Lung microvascular endothelial cell (primary cell): ENCODE measurements at places on chromosomes 7 and 10. TPM values are rescaled to one million over a fixed set of nuclear protein-coding genes. Genes with fewer than 3 reads are reported as not detected.

DNA sequence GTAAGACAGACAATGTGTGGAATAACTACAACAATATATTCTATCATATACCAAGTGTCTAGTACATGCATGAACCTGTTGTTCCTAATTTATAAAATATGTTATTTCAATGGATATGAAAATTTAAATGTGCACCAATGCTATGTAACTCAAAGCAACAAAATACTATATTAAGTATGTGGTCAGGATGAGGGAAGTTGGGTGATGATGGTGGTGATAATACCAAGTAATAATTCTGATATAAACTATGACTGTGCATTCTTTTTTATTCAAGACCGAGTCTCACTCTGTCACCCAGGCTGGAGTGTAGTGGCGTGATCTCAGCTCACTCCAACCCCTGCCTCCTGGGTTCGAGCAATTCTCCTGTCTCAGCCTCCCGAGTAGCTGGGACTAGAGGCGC is 2.1 kb upstream of the FRA10AC1 start:
- no peak for DNase-seq

DNA sequence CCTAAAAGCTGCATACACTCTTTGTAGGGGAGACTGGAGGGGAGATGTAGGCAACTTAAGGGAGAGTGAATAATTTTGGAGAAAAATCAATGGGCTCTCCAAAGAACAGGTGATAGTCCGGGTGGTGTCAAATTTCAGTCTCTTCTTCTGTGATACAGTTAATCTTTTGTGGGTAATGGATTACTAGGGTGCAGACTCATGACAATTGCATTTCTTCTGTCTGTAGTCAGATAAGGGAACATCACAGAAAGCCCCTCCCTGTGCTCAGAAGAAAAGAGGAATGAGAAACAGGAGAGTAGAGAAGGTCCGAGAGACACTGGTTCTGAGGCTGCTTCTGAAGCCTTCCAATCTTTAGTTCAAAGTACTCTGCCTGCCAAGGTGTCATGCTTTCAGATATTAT is 1140.7 kb upstream of the LRRN3 start:
- DNase-seq, result no peak

GRCh38 chr10:106872176-106872575 is 292.3 kb downstream of the SORCS1 start:
- DNase-seq, result no peak

- no peak for DNase-seq
Observed at GRCh38 chr10:132551093-132551807, 13.7 kb downstream of the INPP5A start.

DNA sequence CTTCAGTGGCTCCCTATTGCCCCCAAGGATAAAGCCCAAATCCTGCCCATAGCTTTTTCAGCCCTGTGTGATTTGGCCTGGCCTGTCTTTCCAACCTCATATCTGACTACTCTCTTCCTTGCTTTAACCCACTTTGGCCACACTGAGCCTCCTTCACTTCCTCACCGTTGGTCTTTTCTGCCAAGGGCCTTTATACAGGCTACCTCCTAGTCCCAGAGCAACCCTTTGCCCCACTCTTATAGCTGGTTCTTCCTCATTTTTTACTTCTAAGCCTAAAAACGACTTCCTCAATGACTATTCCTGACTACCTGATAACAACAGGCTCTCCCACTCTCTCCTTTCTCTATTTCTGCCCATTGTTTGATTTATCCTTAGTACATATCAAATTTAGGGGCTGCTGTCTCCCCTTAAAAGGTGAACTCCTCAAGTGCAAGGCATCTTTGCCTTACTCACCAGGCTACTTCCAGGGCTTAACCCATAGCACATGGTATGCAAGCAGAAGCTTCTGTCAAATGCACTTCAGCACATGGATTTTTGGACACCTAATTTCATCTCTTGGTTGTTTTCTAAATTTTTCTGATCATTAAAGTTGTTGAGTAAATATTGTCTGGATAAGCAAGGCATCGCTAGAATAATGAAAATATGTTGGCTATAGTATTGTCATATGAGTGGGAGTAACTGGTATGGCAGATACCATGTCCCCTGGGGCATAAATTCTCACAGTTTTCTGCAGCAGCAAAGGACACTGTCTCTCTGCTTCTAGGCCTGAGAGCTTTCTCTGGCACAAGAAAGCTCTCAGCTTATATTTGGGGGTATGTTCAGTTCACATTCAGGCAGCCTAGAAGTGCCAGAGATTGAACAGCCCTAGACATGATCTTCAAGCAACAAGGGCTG is 201.5 kb upstream of the GPR26 start:
- no peak for DNase-seq

- peak; percentile 18 for DNase-seq
Observed at GRCh38 chr7:28126410-28127041, 54.1 kb downstream of the JAZF1 start.

- no peak for DNase-seq
Observed at GRCh38 chr10:79165070-79165778, 96.5 kb downstream of the ZMIZ1 start.

DNA sequence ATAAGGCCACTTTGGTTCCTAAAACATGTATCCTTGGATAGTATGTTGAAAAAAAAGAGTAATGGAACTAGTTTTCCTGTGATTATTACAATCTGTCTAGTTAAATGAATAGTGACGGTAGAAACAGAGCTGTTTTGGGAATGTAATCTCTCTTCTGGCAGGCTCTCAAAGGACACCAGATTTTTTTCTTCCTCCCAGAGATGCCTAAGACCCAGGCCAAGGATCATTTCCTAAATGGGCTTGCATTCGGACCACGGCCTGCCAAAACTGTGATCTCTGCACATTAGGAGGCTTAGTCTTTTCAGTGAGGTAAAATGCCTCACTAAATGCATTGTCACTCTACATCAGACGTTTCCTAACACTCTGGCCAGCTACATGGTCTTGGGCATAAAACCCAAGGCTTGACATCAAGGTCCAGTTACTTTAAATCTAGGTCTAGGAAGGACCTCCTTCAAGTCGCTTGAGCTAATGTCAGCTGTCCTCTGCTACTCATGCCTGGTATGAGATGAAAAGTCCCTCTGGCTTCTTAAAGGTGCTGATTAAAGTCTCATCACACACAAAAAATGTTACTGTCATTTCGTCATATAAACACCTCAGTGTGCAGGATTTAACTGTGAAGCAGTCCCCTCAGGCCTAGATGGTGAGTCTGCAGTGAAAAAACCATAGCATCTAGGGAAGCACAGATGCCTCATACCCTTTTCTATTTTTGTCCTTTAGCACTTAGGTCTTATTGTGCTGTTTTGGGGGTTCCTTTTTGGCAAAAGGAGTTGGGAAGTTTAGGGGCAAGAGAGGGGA is 47.7 kb downstream of the DLD start:
- DNase-seq, result peak; percentile 27

GRCh38 chr7:22420973-22421635 is 64.2 kb upstream of the RAPGEF5 start:
- DNase-seq, result peak; percentile 41

- DNase-seq, result no peak
Observed at GRCh38 chr10:112639298-112639697, 192.3 kb downstream of the VTI1A start.

DNA sequence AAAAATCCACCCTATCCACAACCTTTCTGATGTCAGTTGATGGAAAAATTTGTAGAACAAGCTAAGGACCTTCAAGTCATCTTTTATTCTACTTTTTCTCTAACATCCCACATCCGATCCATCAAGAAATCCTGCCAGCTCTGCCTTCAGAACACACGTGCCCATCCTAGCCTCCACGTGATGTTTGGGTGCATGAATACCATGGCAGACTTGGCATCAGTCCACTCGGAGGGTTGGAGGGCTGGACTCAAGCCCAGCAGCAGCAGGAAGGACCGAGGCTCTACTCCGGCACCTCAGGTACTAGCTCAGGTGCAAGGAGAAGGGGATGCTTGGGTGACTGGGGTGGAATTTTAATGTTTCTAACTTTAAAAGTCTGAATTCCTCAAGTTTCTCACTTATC is 428.6 kb downstream of the DPP6 start:
- DNase-seq, result no peak

DNA sequence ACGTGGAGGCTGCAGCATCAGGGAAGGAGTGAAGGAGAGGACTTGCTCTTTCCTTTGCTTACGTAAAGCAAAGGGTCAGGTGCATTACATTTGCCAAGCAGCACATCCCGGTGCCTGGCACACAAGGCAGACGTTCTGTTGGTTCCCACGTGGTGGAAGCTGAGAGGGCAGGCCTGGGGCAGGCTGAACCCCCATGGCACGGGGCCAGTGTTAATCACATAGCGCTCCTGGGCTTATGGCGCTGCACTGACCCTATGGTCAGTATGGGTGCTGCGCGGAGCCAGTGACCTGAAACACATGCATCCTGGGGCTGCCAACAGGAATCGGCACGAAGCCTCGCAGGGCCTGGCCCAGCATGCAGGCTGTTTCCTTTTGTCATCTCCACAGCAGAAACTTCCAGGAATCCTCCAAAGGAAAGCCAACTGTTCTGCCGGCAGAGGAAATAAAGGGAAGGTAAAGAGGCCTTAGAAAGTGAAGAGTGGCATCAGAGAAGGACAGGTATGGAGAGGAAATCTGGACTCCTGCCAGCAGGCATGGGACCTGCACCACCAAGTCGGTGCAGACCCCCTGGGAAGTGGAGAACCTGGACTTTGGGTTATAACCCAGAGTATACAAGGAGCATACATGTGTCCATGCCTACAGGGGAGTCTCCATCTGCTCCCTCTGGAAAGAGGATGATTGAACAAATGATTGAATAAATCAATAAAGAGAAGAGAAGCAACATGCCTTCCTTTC is 560.2 kb downstream of the TCERG1L start:
- no peak for DNase-seq

DNA sequence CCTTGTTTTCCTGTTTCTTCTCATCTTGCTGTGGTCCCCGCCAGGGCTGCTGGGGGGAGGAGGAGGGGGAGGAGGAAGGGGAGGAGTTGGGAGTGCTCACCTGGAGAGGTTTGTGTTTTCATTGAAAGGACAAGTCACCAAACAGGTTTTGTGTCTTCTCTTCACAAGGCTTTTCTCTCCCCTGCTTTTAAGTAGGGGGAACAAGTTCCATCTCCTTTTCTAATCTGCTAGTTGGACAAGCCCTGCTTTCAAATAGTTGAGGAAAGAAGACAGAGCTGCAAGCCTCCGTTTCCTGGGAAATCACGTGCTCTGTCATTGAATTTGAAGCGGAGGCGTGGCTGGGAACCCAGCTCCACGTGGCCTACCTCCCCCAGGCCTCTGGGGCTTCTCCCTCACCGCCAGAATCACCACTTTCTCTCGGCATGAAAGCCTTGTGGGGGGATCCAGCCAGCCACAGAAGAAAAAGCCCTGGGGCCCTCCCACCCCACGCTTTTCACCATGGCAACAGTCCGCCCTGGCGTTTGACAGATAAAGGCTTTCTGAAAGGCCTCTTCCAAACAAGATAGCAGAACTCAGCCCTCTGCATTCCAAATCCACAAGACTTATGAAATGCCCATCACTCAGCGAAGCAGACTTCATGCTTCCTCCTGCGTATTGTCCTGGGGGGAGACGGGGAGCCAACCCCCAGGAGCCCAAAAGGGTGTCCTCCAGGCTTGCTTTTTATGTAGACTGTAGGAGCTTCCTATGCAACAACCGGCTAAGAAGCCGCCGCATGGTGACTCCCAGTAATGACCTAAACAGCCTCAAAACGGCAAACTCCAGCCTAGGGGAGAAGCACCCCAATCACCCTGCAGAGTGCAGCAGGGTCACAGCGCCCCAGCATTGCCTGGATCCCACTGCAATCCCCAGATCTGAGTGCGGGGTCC is 51.7 kb downstream of the PROSER2 start:
- peak; percentile 21 for DNase-seq

The PNLIP gene
- not detected in 2 replicates for total RNA-seq

The ZNF655 gene
- 4.6 and 9.5 TPM in 2 replicates for total RNA-seq

The PSTK gene
- 2.4 and 2.8 TPM in 2 replicates for total RNA-seq

The CDHR3 gene
- total RNA-seq, result 0.60 and 1.1 TPM in 2 replicates
